ENCODE measurements at places on chromosomes 5 and 9.

DNA sequence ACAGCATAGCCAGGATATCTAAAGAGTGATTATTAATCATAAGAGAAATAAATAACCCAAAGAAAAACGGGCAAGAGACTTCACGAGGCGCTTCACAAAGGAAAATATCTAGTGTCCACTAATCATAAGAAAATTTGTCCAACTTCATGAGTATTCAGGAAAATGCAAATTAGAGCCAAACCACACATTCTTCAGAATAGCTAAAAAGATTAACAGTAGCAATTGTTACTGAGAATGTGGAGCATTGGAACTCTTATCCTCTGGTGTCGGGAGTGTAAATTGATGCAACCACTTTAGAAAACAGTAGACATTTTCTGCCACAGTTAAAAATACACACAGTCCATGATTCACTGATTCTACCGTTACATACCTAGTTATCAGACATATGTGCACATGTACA is 145.7 kb downstream of the CWC27 start:
- peaks cover 8% of the 10 kb centered on the region for H3K36me3 ChIP-seq
- DNase-seq, result no peak
- no peak overlapping the region for H3K4me3 ChIP-seq
- no peak overlapping the region for H3K27ac ChIP-seq
- no peaks in the 10 kb centered on the region for H3K27me3 ChIP-seq
- H3K4me1 ChIP-seq, result no peaks in the 10 kb centered on the region

GRCh38 chr9:36956908-36957307 is 77.2 kb downstream of the PAX5 start:
- no peak for DNase-seq
- H3K4me3 ChIP-seq, result no peak overlapping the region
- no peak overlapping the region for H3K27ac ChIP-seq
- peaks cover 14% of the 10 kb centered on the region for H3K4me1 ChIP-seq
- H3K27me3 ChIP-seq, result no peaks in the 10 kb centered on the region
- H3K36me3 ChIP-seq, result no peaks in the 10 kb centered on the region

- H3K27me3 ChIP-seq, result no peaks in the 10 kb centered on the region
- DNase-seq, result no peak
- H3K4me3 ChIP-seq, result peak overlapping the region; percentile 31
- H3K36me3 ChIP-seq, result no peaks in the 10 kb centered on the region
- no peak overlapping the region for H3K27ac ChIP-seq
- H3K4me1 ChIP-seq, result no peaks in the 10 kb centered on the region
Measured at GRCh38 chr9:19934301-19934871, 145.5 kb upstream of the SLC24A2 start.

- no peaks in the 10 kb centered on the region for H3K4me1 ChIP-seq
- H3K27ac ChIP-seq, result no peak overlapping the region
- no peak for DNase-seq
- H3K4me3 ChIP-seq, result no peak overlapping the region
- H3K36me3 ChIP-seq, result no peaks in the 10 kb centered on the region
- H3K27me3 ChIP-seq, result no peaks in the 10 kb centered on the region
Measured at GRCh38 chr5:66810848-66811261, 214.7 kb downstream of the MAST4 start.

DNA sequence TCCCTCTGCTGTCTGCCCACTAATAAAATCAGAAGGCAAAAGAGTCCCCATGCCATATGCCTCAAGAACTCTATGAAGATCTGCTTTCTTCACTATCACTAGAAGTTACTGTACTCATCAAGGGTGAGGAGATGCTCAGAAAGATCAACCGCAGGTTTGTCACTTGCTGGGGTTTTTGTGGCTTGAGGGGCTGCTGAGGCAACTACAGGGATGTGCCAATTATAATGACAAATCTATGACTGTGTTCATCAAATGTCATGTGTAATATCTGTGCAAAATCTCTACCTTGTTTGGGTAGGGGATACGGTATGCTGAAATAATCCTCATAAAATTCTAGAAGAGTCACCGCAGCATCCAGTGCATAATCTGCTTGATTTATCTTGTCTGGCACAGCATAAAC is 13.0 kb downstream of the ERAP1 start:
- no peak overlapping the region for H3K4me3 ChIP-seq
- no peak overlapping the region for H3K27ac ChIP-seq
- no peak for DNase-seq
- H3K27me3 ChIP-seq, result no peaks in the 10 kb centered on the region
- H3K36me3 ChIP-seq, result no peaks in the 10 kb centered on the region

DNA sequence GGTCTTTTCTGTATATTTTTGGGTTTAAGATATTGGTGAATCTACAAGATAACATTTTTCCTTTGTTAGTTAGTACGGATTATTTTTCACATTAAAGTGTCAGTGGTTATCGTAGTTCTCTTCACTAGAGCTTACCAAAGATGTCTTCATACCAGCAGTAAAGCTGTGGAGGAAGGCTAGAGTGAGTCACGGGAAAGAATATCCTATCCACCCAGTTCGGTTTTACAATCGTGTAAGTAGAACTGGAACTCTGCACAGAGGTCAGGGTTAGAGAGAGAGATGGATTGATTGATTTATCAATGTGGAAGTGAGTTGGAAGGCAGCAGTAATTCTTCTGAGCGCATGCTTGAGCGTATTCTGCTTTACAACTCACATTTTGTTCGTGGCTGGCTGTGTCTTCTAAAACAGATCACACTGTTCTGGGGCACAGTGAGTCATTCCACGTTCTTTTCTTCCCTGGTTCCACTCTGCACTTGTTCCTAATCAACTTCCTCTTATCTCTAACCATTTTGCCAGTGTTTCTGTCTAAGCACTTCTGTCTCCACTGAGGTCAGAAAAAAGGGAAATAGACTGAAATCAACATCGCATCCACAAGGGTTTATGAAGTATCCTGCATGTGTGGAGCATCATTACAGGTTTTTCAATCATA is 86.5 kb upstream of the ARRDC3 start:
- no peak overlapping the region for H3K27ac ChIP-seq
- no peaks in the 10 kb centered on the region for H3K27me3 ChIP-seq
- no peak overlapping the region for H3K4me3 ChIP-seq
- H3K36me3 ChIP-seq, result no peaks in the 10 kb centered on the region
- DNase-seq, result no peak
- no peaks in the 10 kb centered on the region for H3K4me1 ChIP-seq

DNA sequence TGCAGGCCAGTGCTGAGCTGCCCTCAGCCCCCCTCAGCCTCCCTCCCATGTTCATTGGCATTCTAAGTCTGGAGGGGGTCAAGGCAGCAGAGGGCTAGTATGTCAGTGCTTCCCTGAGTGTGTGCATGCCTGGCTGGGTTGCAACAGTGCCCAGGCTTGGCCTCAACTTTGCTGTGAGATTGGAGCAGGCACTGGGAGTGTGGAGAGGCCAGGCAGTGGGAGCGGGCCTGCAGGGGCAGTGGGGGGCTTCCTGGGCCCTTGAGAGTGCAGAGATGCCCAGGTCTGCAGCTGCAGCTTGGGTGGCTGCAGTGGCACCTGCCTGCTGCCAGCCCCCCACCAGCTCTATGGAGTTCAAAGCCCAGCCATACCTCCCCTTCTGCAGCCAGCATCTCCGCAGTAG is 239.3 kb downstream of the ARRDC3 start:
- peaks cover 46% of the 10 kb centered on the region for H3K4me1 ChIP-seq
- H3K4me3 ChIP-seq, result no peak overlapping the region
- no peaks in the 10 kb centered on the region for H3K27me3 ChIP-seq
- H3K36me3 ChIP-seq, result no peaks in the 10 kb centered on the region
- DNase-seq, result no peak

- no peaks in the 10 kb centered on the region for H3K27me3 ChIP-seq
- no peak for DNase-seq
- no peaks in the 10 kb centered on the region for H3K36me3 ChIP-seq
- H3K27ac ChIP-seq, result no peak overlapping the region
- no peak overlapping the region for H3K4me3 ChIP-seq
Measured at GRCh38 chr5:114308017-114308416, 53.9 kb upstream of the KCNN2 start.

GRCh38 chr5:9641806-9642355 is 11.7 kb upstream of the TAS2R1 start:
- H3K36me3 ChIP-seq, result no peaks in the 10 kb centered on the region
- no peaks in the 10 kb centered on the region for H3K4me1 ChIP-seq
- no peak overlapping the region for H3K27ac ChIP-seq
- no peaks in the 10 kb centered on the region for H3K27me3 ChIP-seq
- no peak overlapping the region for H3K4me3 ChIP-seq

DNA sequence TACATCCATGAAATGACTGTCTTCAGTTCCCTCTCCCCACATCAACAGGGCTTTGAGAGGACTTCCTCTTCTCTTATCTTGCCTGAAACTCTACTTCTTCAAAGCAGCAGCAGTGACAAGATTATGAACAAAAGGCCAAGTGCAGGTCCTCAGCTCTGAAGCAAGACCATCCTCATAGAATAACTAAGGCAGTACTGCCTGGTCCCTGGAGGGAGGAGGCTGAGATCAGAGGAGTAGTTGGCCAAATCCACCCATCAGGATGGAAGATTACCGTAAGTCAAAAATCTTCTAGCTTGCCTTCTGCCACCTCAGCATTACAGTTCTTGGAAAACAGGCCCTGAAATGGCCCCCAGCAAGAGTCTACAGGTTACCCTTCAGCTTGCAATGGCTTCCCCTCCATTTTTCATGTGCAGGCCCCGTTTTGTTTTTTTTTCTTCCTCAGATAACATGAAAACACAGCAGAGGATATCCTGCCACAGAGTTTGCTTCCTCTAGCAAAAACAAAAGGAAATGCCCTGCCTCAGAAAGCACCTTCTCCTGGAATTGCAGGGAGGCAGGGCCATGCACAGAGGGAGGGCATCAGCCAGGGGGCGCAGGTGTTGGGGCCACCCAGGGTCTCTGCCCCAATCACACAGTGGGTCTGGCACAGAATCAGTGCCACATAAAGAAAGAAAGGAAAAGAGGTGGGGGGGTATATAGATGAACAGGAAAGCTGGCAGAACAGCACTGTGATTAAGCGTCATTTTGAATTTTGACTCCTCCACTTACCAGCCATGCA is 40.0 kb downstream of the KLHL3 start:
- peak overlapping the region; percentile 18 for H3K27ac ChIP-seq
- H3K36me3 ChIP-seq, result no peaks in the 10 kb centered on the region
- peak; percentile 54 for DNase-seq
- H3K27me3 ChIP-seq, result no peaks in the 10 kb centered on the region
- no peak overlapping the region for H3K4me3 ChIP-seq

- no peaks in the 10 kb centered on the region for H3K27me3 ChIP-seq
- peaks cover 14% of the 10 kb centered on the region for H3K4me1 ChIP-seq
- no peak for DNase-seq
- no peaks in the 10 kb centered on the region for H3K36me3 ChIP-seq
- H3K4me3 ChIP-seq, result no peak overlapping the region
Measured at GRCh38 chr5:153632748-153633290, 142.3 kb downstream of the GRIA1 start.

- H3K27me3 ChIP-seq, result no peaks in the 10 kb centered on the region
- H3K4me3 ChIP-seq, result no peak overlapping the region
- no peaks in the 10 kb centered on the region for H3K4me1 ChIP-seq
- no peak for DNase-seq
Measured at GRCh38 chr9:107224252-107224651, 58.8 kb upstream of the RAD23B start.

DNA sequence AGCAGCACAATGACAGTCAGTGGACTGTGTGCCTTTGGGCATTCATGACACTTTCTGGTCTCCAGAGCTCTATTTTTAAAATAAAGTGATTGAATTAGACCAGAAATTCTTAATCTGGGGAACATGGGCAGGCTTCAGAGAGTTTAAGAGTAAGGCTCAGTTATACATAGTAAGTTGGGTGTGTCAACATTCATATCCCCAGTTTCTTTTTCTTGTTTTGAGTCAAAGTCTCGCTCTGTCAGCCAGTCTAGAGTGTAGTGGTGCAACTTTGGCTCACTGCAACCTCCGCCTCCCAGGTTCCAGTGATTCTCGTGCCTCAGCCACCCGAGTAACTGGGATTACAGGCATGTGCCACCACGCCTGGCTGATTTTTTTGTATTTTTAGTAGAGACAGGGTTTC is 13.7 kb upstream of the KIF4B start:
- H3K27ac ChIP-seq, result no peak overlapping the region
- H3K36me3 ChIP-seq, result no peaks in the 10 kb centered on the region
- H3K4me3 ChIP-seq, result no peak overlapping the region
- no peaks in the 10 kb centered on the region for H3K27me3 ChIP-seq
- no peak for DNase-seq

- no peaks in the 10 kb centered on the region for H3K36me3 ChIP-seq
- no peak overlapping the region for H3K4me3 ChIP-seq
- no peaks in the 10 kb centered on the region for H3K27me3 ChIP-seq
- no peak overlapping the region for H3K27ac ChIP-seq
Measured at GRCh38 chr5:9056046-9056445, 489.8 kb downstream of the SEMA5A start.

DNA sequence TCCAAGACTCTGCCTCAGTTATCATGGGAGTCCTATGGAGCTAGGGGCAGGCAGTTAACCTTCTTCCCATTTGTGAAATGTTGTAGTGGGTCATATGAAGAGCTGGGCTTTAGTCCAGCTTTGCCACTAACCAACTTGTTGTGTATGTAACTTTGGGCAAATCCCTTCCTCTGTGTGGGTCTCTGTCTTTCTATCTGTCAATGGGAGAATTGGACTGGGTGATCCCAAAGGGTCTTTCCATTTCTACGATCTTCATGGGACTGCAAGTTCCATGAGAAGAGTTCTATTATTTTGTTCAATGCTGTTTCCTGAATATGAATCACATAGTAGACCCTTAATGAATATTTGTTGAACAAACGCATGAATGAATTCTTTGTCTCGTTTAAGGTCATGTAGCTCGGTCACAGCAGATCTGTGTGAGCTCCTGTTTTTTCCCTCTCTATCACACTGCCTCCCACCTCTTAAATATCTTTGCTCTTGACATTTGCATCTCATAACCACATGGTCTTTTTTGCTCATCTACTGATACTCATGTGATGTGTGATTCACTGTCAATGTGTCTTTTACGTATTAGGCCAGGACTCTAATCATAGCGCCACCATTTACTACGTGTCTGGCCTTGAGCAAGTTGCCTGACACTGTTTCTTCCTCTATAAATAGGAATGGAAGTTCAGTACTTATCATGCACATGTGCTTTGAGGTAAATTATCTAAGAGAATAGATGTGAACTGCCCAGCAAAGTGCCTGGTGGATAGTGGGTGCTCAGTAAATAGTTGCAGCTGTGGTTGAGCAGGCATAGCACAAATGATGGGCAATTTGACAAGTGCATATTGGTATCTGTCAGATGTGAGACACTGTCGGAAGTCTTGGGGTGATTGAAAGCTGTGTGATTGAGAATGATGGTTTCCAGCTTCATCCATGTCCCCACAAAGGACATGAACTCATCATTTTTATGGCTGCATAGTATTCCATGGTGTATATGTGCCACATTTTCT is 37.4 kb downstream of the PTTG1 start:
- H3K4me3 ChIP-seq, result no peak overlapping the region
- no peak overlapping the region for H3K27ac ChIP-seq

DNA sequence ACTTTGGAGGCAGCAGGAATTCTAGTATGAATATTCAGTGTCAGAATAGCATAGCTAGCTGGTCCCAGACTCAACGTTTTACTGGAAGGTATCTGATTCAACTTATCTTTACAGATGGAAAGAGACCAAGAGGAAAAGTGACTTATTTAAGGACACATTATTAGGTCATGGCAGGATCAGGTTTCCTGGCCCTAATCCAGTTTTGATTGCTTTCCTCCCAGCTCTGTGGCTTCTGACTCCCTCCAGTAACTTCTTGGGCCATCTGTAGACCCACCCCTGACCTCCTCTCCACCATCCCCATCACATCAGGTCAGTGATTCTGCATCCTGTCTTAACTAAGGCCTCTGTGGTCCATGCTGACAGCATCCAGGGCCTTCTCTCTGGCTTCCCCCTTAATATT is 38.4 kb downstream of the SH3TC2 start:
- no peaks in the 10 kb centered on the region for H3K36me3 ChIP-seq
- DNase-seq, result no peak
- H3K4me1 ChIP-seq, result no peaks in the 10 kb centered on the region
- no peaks in the 10 kb centered on the region for H3K27me3 ChIP-seq
- H3K27ac ChIP-seq, result no peak overlapping the region

GRCh38 chr5:34555699-34556508 is 100.2 kb upstream of the RAI14 start:
- peaks cover 6% of the 10 kb centered on the region for H3K4me1 ChIP-seq
- no peak overlapping the region for H3K4me3 ChIP-seq
- H3K27ac ChIP-seq, result no peak overlapping the region
- no peaks in the 10 kb centered on the region for H3K36me3 ChIP-seq
- H3K27me3 ChIP-seq, result no peaks in the 10 kb centered on the region

All from vagina (tissue), 2 donors.